ENCODE measurements at places on chromosomes 11 and 22.

- no peak for DNase-seq
These were observed 323 bp upstream of the PANX1 start for GRCh38 chr11:94128291-94128745.

DNA sequence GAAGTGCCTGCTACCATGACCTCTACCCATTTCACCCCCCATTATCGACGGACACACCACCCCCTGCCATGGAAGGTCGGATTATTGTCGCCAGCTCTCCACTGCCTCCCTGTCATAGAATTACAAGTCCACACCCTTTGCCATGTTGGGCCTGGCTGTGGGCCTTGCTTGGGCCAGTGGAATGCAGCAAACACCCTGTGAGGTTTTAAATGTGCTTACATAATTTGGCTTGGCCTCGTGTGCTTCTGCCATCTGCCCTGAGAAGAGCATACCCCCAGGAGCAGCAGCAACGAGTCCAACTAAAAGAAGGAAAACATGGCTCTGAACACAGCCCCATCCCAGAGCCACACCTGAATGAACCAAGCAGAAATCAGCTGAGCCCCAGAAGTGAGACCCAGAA, 94.1 kb upstream of the PRDM11 start:
- DNase-seq, result no peak

GRCh38 chr22:39136317-39136716, 16.2 kb downstream of the CBX7 start:
- no peak for DNase-seq

DNA sequence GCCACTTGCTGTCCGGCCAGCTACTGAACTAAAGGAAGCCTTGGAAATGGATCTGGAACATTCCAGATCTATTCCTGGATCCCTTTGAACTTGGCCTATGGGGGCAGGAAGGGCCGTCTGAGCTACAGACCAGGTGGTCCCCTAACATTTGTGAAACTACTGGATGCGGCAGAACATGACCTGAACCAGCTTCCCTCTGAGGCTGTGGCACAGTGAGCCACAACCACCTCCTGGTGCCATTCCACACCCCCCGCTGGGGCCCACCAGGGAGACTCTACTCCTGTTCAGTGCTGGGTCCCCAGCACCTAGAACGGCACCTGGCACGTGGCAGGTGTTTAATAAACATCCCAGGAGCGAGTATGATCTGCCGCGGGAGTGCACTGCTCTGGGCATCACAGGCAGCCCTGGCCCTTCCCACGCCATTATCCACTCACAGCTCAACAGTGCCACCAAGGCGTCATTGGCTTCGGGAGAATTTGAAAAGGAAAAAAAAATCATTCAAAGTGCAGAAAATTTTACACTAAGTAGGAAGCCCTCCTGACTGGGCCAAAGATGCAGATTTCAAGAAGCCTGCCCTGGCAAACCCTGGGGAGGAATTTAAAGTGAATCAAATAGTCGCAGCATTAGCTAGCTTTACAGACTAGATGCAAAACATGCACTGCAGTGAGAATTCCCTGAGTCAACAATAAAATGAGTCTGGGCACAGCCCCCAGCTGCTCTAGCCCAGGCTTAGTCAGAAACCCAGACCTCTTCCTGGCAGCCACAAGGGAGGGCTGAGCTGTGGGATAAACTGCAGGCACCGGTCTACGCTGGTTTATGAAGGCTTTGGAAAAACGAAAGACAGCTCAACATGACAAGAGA, 14.3 kb upstream of the EFCAB6 start:
- no peak for DNase-seq

GRCh38 chr11:10303558-10304363, 1.1 kb upstream of the ADM start:
- DNase-seq, result no peak

GRCh38 chr11:77547863-77548551, 41.7 kb upstream of the AQP11 start:
- peak; percentile 4 for DNase-seq

- no peak for DNase-seq
These were observed 16.2 kb downstream of the MICAL3 start for GRCh38 chr22:18008136-18008535.

- DNase-seq, result no peak
These were observed 121.3 kb downstream of the APOL5 start for GRCh38 chr22:35838855-35839576.

DNA sequence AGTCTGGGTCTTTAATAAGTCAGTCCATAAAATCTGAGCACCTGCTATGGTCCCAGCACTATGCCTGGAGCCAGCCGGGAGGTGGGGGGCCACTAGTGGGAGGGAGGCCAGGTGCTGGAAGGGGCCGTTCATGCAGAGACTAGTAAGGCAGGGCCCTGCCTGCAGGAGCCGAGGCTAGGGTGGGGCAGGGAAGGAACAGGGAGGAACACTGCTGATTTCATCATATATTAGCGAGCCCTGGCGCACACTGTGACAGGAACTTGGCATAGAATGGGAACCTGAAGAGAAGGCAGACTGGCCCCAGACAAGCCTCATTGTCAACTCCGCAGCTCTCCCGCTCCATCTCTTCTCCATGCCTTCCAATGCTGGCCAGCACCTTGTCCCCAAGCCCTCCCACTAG, 7.1 kb downstream of the VSIG10L2 start:
- no peak for DNase-seq

DNA sequence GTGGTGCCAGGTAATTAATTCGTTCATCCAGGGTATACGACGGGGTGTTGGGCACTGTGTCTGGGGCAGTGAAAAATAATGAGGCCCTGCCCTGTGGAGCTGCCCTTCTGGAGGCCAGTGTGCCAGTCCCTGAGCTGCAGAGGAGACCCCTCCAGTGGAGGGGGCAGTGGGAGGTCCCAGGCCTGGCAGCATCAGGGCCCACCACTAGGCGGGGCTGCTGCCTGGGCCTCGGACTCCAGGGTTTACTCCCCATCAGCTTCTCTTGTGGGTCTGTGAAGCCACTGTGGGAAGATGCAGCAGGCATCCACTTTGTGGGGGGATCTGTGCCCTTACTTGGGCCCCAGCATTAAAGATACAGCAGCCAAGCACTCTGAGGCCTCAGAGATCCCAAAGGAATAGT, 17.4 kb upstream of the TMPRSS6 start:
- DNase-seq, result no peak

DNA sequence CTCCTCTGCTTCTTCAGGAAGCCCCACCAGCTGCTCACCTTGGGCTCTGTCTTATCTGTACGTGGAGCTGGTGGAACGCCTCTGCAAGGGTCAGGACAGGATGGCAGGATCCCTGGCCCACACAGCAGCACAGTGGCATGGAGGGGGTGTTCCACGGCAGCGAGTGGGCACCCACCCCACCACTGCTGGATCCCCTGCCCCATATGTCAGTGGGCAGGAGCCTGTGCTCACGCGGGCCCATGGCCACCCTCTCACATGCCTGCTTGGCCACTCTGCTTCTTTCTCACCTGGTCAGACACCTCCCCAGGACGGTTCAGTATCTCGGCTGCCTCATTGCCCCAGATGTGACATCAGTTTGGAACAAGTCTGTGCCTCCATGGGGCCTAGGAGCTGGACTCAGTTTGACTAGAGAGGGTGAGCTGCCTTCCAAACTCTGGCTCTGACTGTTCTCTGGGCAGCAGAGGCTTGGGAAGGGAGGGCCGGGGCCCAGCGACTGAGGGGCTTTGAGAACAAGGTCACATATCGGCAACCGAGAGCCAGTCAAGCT, 98.1 kb upstream of the LMO1 start:
- DNase-seq, result no peak

GRCh38 chr11:108196901-108197300, 25.5 kb downstream of the NPAT start:
- DNase-seq, result no peak

- DNase-seq, result no peak
These were observed 6.6 kb upstream of the ARAP1 start for GRCh38 chr11:72758690-72759389.

DNA sequence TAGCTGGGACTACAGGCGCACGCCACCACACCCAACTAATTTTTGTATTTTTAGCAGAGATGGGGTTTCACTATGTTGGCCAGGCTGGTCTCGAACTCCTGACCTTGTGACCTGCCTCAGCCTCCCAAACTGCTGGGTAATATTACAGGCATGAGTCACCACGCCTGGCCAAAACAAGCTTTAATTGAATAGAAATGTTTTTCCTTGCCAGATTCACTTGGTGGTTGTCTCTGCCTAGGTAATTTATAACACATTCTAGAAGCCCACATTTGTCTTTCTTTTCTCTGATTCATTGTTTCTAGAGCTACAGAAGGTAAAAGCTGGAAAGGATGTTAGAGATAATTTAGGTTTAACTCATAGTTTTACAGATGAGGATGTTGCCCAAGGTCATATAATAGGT, 41.3 kb downstream of the CECR2 start:
- no peak for DNase-seq

GRCh38 chr11:66238786-66239413, 29.5 kb upstream of the RAB1B start:
- no peak for DNase-seq

- no peak for DNase-seq
These were observed 1.6 kb downstream of the RNASEH2C start for GRCh38 chr11:65718964-65719492.

DNA sequence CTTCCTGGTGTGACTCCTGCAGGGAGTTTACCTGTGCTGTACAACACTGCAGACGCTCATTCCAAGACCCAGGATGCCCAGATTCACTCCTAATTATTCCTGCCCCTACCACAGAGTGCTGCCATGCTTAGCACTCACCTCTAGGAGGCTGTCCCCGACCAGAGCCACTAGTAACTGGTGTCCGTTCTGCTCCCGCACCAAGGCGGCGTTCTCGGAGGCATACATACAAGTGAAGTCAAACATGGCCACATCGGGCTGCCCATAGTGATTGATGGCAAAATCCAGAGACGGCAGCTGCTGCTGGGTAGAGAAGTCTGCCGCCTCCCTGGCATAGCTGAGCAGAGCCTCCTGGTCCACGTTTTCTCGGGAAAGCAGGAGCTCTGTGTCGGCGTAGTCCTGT, 122.3 kb upstream of the BID start:
- no peak for DNase-seq

- no peak for DNase-seq
These were observed 2.7 kb upstream of the LDHAL6A start for GRCh38 chr11:18452927-18453326.
